ENCODE measurements at places on chromosomes 5 and 9.

DNA sequence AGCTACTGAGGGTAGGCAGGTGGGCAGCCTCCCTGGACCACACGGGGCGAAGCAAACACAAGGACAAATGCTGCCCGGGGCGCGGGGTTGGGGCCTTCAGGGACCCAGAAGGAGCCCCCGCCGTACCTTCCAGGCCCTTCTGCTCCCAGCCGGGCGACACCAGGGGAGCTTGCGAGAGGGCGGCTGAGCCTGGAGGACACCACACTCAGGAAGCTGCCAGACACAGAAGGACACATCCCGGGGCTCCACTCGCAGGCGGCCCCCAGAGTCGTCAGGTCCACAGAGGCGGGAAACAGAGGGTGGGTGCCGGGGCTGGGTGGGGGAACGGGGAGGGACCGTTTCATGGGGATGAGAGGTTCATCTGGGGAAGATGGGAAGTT lies 58.5 kb upstream of the UBAC1 start:
- no peak for DNase-seq

DNA sequence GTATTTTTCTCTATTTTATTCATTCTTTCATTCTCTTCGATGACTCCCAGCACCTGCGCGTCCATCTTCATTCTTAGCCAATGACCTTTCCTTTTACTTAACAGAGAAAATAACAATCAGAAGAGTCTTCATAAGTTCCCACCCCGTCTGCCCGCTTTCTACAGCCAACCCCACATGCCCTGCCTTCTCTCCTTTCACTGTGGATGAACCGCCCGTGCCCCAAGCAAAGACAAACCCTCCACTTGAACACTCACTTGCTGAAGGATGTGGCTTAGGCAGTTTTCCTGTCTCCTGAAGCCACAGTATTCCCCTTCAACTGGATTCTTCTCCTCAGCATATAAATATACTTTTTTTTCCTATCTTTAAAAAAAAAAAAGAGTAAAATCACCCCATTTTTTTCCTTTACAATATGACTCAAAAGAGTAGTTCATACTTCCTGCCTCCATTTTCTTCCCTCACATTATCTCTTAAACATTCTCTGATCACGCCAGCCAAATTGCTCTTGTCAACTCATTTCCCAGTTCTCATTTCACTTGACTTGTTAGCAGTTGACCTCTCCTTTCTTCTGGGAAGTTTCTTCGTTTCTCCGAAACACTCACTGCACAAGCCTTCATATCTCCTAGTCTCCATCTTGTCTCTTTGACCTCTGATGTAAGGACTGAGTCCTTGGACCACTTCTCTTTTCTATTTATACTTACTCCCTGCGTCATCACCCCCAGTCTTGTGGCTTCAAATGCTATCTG lies 11.1 kb downstream of the NIPSNAP3B start:
- DNase-seq: no peak

- DNase-seq: peak; percentile 25
Measured at GRCh38 chr5:116479776-116480675, 94.6 kb downstream of the SEMA6A start.

DNA sequence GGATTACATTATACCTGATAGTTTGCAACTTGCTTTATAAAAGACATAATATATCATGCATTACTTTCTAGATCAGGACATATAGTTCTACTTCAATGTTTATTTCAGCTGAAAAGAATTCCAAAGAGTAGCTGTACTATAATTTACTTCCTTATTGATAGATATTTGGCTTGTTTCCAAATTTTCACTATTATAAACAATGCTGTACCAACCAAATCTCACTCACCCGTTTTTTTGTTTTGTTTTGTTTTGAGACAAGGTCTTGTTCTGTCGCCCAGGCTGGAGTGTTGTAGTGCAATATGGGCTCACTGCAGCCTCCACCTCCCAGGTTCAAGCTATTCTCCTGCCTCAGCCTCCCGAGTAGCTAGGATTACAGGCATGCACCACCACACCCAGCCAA lies 132.7 kb downstream of the GNAQ start:
- peak; percentile 25 for DNase-seq

DNA sequence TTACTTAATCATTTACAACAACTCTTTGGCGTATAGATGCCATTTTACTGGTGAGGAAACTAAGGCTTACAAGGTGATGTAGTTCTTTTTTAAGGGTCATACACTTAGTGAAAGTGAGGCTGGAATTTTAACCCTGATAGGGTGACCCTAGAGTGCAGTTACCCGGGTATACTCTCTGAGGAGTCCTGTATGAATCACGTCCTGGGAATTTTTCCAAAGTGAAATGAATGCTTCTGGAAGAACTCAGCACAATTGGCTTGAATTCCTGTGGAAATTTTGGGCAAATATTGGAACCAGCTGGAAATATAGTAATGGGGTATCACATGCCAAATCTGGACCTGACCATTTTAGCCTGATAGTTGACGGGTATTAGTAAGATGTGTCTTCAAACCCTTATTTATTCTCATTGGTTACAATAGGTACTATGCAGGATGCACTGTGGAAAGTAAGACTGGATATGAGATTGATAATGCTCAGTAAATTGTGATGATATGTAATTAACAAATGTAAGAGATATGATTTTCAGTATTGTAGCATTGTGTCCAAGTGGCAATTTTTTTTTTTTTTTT lies 14.8 kb downstream of the SUB1 start:
- no peak for DNase-seq

GRCh38 chr5:76801159-76801802 lies 17.5 kb upstream of the F2RL1 start:
- no peak for DNase-seq

Measured in NCI-H69 (cell line).